ENCODE measurements at places on chromosomes 7 and 10.

- DNase-seq, result no peak
Measured at GRCh38 chr10:73916761-73917470, 6.0 kb downstream of the PLAU start.

DNA sequence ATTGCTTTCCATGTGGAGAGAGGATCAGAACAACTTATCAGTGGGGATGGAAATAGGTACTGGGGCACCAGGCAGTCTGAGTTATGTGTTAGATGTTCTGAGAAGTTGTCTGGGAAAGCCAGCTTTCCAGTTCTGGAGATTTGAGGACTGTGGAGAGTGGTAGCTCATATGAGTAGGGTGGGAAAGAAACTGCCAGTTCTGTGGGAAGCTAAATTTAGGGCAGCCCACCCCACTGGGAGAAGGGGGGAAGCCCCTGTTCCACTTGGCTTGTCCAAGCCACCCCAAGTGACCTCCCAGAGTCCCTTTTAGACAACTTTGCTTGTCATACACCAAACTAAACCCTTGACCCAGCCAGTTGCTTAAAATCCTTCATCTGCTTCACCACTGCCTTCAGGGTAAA is 189.5 kb downstream of the REEP3 start:
- no peak for DNase-seq

DNA sequence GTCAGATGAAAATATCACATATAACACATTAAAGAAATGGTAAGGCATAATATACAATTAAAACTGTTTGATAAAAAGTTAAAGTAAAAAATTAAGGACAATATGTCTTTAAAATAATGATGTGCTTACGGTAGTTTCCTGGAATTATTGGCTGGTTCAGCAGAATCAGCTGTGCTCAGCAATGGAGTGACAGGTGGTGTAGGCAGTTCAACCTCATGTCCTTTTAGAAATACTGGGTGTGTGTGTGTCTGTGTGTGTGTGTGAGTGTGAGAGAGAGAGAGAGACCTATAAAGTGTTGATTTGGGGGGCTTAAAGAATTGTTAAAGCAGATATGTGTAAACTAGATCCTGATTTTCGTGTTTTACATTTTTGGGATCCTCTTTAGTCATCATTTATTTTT is 141.2 kb downstream of the ADAM22 start:
- no peak for DNase-seq

DNA sequence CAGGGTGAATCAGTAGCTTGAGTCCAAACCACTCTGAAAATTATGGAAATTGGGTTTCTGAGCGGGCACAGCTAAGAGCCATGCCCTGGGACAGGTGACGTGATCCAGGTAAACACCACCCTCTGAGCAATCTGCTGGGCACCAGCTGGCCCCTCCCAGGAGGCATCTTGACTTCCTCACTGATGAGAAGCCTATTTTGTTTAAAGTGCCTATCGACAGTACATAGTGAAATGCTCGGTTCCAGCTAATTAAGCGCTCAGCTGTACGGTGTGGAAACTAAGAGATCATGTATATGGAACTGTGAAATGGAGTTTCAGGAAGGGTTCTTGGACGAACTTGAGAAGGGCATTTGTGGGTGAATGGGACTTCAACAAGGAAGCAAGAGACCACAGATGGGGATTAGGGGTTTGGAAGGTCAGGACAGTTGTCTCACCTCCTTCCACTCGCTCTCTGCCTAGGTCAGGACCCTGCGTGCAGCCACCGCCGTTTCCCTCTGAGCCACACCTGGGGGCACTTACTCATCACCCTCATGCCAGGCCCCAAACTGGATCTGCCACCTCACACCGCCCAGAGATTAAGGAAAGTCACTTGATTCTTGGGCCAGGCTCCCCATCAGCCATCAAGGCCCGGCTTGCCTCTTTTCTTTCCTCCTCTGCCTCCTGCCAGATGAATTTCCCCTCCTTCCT is 3.2 kb downstream of the ITPRIP start:
- no peak for DNase-seq

DNA sequence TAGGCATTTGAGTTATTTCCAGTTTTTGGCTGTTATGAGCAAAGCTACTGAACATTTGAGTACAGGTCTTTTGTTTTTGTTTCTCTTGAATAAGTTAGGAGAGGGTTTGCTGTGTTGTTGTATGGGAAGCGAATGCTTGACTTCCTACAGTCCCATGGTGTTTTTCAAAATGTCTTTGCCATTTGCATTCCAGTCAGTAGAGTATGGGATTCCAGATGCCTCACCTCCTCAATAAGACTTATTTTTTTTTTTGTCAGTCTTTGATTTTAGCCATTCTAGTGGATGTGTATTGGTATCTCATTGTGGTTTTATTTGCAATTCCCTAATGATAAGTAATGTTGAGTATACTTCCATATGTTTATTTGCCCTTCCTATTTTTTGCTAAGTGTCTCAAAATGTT is 19.4 kb downstream of the CDK13 start:
- no peak for DNase-seq

DNA sequence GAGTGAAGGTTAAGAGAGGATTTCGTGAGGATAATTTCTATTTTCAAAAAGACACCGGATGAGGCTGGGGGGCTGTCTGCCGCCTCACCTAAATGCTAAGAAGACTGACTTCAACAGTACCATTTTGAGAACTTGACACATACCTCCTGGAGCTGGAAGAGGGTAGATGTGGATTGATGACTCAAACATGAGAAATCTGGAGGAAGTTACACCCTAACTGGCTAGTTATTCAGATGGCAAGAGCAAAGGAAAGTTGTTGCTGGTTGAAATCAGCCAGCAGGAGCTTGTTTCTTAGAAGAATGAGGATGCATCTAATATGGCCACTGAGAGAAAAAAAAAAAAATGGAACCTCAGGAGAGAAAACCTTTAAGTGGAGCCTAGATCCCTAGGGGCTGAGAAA is 76.2 kb upstream of the KIAA1217 start:
- no peak for DNase-seq

- no peak for DNase-seq
Measured at GRCh38 chr10:60359066-60359465, 30.6 kb downstream of the ANK3 start.

- no peak for DNase-seq
Measured at GRCh38 chr10:7159517-7159916, 251.3 kb downstream of the SFMBT2 start.

GRCh38 chr7:6576024-6576866 is 1.0 kb upstream of the ZDHHC4 start:
- no peak for DNase-seq

- DNase-seq, result no peak
Measured at GRCh38 chr10:123636598-123637325, 29.4 kb upstream of the GPR26 start.

DNA sequence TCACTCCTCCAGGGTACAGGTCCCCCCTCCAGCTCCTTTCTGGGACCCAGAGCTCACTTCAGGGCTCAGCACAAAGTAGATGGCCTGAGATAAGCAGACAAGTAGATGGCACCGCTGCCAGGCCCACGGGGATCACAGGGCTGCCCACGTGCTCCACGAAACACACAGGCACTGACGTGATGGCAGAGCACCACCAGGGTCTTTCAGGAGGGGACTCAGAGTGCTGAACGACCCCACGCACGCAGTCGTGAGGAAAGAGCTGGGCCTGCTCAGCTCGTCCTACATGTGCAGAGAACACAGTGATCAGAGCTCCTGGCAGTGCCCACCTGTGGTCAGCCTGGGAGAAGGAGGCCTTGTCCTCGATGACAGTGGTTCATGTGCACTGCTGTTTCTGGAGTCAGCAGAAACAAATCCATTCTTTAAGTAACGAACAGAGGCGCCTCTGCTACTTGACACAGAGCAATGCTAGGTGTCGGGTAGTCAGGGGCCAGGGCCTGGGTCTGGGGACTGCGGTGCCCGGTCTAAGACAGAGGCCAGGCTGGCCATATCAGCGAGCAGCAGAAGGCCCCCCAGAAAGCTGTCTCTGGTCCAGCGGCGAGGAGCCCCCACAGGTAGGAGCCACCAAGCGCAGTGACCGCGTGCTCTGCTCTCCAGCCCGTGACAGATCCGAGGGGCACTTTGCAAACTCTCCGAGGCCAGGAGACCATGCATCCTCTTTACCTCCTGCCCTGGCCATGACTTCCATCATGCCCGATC is 129.8 kb upstream of the FAM20C start:
- no peak for DNase-seq

DNA sequence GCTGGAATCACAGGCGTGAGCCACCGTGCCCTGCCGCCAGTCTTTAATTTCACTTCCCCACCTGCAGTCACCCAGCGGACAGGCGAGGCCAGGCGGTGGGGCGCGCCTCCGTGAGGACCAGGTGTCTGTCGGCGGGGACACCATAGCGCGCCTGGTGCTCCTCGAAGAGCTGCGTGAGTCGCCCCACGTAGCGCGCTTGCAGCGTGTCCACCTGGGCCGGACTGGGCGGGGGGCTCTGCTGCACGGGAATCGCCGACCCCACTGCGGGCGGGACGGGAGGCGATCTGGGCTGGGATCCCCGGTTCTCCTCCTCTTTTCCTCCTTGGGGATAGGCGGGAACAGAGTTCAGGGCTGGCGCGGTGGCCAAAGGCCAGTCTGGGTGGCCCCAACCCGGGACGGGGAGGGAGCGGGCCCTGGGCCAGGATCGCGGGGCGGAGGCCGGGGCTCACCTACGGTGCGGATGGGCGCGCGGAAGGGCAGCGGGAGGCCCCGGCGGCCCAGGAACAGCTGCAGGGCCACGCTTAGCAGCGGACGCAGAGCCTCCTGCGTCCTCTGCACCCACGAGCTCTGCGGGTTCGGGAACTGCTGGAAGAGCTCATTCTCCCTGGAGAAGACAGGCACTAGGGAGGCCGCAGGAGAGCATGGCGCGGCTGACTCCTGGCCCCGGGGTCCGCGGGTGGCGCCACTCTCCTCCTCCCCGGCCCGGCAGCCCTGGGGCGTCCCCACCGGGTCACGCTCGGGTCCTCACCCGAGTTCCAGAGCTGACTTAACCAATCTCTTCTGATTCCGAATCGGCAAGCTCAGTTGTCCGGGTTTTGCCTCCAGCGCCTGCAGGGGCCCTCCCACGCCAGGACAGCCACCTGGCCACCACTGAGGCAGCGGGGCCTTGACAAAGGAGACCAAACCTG is 1.1 kb upstream of the MOGAT3 start:
- DNase-seq, result no peak

DNA sequence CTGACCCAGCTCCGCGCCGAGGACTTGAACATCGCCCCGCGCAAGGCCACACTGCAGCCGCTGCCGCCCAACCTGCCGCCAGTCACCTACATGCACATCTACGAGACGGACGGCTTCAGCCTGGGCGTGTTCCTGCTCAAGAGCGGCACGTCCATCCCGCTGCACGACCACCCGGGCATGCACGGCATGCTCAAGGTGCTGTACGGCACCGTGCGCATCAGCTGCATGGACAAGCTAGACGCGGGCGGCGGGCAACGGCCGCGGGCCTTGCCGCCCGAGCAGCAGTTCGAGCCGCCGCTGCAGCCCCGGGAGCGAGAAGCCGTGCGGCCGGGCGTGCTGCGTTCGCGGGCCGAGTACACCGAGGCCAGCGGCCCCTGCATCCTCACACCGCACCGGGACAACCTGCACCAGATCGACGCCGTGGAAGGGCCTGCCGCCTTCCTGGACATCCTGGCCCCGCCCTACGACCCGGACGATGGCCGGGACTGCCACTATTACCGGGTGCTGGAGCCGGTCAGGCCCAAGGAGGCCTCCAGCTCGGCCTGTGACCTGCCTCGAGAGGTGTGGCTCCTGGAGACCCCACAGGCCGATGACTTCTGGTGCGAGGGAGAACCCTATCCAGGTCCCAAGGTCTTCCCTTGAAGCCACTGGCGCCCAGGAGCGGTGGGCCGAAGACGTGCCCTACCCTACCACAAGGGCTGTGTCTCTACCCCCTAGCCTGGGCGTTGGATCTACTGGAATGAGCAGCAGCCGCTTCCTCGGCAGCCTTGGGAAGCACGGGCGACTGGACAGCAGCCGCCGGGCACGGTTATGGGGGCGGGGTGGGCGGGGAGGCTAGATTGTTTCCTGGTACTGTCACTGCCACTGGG is 945 bp downstream of the ADO start:
- DNase-seq, result peak; percentile 80

DNA sequence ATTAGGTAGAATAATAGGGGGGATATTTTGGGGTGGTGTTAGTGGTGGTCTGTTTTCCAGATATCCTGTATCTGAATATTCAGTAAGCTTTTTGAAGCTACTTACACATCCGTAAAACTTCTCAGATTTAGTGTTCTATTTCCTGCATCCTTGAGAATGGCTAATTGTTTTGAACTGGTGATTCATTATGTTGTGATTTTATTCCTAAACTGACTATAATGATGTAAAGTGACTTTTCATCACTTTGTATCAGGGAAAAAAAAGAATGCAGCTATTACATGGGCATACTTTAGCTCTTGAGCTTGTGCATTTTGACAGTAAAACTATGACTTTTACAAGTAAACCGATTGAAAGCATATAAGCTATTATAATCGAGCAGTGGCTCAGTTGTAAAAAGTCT is 18.2 kb downstream of the WAC start:
- DNase-seq, result no peak

DNA sequence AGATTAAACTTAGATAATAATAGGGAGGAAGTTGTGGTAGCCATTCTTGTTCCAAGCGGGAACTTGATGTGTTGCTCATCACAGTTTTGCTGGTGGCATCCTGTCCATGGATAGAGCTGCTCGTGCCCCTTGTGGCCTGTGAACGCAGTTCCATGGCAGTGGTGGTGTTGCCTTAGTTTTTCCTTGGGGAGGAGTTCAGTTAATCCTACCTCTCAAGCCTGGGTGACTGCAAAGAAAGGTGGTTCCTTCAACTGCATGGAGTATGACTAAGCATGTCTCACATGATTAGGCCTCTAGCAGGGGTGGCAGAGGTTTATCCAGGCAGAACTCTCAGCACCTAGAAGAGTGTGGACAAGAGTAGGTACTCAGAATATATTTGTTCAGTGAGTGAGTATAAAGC is 99.7 kb downstream of the MAPK8 start:
- peak; percentile 8 for DNase-seq

DNA sequence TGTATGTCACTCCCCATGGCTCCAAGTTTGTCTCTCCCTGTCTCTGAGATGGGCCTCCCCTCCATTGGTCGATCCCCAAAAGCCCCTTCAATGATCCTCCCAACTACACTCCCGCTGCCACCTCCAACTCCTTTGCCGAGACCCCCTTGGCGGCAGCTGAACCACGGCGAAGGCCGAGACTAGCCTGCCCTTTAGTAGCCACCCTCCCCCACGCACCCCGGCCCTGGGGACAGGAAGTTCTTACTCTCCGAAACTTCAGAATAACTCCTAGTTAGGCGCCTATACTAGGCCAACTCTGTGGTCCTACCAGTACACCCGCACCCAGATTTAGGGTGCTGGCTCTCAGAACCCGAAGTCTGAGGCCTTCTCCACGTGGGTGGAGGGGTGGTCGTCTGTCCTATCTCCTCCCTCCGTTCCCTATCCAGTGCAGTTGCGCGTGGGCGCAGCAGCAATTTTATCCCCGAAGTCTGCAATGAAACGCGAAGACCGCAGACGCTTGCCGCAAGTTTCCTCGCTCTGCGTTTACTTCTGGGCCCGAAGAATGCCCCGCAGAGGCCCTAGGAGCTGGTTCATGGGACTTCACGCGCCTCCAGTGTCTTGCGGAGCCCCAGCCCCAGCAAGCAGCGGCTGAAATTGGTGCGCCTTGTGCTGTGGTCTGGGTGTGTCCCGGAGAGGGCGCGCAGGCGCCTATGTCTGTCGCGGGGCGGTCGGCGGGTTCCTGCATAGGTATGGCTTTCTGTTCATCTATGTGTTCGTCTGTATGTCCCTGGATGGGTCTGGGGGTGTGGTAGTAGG is 82.6 kb upstream of the SLF2 start:
- no peak for DNase-seq

All from inflammatory macrophage (primary cell).